ENCODE measurements at places on chromosomes 12 and 14. TPM values are rescaled to one million over a fixed set of nuclear protein-coding genes. Genes with fewer than 3 reads are reported as not detected.

DNA sequence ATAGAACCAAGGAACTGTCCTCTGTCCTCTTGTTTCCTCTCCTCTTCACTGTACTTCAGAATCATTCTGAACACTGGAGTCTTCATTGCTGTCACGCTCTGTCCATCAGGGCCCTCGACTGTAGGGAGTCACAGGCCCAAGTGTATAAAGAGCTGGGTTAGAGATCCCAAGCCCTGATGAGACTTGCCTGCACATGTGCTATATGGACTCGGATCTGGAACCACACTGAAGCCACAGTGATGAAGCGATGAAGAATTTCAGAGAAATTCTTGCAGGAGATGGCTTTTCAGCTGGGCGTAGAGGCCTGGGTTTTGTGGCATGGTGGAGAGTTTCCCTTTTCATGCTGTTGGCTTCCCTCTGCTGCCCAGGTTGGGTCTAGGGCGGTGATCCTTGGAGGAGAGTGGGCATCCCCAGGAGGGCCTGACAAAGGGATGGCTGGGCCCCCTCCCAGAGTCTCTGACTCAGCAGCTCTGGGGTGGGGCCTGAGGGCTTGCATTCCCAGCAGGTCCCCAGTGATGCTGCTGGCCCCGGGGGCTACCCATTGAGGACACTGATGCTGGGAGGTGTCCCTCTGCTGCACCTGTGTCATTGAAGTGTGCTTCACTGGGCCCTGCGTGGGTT, 39.6 kb upstream of the YY1 start:
- peaks cover under 1% of the 10 kb centered on the region for H3K4me1 ChIP-seq
- DNase-seq: no peak
- no peak overlapping the region for H3K27ac ChIP-seq
- no peaks in the 10 kb centered on the region for H3K27me3 ChIP-seq
- no peak overlapping the region for H3K4me3 ChIP-seq

GRCh38 chr14:98501836-98502235, 770.2 kb downstream of the BCL11B start:
- no peaks in the 10 kb centered on the region for H3K27me3 ChIP-seq
- no peak overlapping the region for H3K27ac ChIP-seq
- H3K4me3 ChIP-seq: no peak overlapping the region

FRMD6 gene
- total RNA-seq: 6.7 TPM

- DNase-seq: no peak
- H3K36me3 ChIP-seq: peaks cover 10% of the 10 kb centered on the region
- no peak overlapping the region for H3K4me3 ChIP-seq
- H3K27me3 ChIP-seq: no peaks in the 10 kb centered on the region
Measured at GRCh38 chr12:64756376-64756775, 2.8 kb downstream of the GNS start.

DNA sequence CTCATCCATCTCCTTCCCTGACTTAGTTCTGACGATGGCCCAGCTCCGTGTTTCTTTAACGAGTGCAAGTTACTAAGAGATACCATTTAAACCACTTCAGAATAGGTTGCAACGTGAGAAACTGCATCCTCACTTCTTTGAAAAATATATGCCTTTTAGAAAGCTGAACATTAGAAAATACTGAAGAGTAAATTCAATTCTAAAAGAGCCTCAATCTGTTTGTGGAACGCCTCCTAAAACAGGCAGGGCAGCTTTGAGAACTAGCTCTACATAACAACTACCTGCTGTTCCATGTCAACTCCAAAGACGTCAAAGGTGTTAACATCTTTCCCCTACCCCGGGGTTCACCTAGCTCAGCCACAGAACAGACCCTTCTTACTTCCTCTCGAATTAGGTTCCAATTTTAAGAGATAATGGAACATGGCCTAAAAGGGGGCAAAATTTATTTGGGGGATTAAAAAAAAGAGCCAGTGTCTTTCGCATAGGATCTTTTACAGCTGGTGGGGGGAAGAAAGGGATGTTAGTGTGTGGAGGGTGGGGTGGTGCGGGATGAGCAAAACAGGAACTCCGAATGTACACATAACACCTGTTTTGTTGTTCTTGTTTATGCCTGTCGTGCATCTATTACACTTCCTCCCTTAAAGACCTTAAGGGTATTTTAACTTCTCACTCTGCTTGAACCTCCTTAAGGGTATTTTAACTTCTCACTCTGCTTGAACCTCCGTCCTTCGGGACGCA, 3.3 kb downstream of the BHLHE41 start:
- H3K27ac ChIP-seq: peak overlapping the region; percentile 100
- H3K27me3 ChIP-seq: no peaks in the 10 kb centered on the region
- H3K4me1 ChIP-seq: peaks cover 50% of the 10 kb centered on the region
- H3K36me3 ChIP-seq: no peaks in the 10 kb centered on the region
- no peak for DNase-seq

DNA sequence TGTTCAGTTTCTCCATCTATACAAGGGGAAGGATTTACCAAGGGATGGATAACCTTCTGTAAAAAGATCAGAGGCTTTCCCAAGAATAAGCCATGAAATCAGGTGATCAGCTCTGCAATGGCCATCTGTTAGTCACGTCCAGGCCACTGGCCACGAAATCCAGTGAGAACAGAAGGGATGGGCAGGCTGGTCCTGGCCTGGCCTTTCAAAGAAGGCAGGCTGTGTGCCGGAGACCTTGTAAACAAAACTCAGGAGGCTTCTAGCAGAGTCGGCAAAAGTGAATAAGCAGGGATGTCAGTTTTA, 68.5 kb downstream of the RNF34 start:
- H3K36me3 ChIP-seq: no peaks in the 10 kb centered on the region
- H3K4me3 ChIP-seq: no peak overlapping the region
- peak overlapping the region; percentile 46 for H3K27ac ChIP-seq
- H3K27me3 ChIP-seq: no peaks in the 10 kb centered on the region
- DNase-seq: no peak
- peaks cover 11% of the 10 kb centered on the region for H3K4me1 ChIP-seq

MIS18BP1 gene
- total RNA-seq: 6.8 TPM

DNA sequence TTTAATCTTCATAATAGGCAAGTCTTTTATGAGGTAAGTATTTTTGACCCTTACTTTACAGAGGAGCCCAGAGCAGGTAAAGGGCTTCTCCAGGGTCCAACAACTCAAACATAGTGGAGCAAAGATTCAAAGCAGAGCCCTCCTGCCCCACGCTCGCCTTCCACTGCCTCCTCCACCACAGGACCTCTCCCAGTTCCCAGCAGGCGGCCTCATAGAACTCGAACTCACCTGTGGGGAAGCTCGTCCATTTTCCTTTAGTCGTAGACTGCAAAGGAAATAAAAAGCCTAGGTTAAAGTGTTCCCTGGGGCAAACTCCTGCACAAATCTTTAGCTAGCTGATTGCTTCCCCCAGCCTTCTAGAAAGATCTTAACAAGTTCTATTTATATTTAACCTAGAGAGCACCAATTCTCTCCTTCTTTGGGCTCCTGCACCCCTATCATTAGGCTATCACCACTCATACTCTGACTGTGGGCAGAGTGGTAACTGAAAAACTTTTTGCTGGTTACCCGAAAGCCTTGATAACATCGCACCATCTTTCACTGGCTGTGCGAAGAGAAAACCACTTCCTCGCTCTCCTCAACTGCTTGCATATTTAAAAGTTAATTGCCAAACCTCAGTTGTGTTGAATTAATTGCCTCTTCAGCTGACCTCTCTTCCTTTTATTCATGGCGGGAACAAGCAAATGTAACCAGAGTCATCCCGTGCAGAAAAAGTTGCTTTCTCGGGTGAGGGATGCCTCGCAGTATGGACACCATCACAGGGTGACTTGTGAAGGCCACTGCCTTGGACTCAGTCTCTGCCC, 299.6 kb downstream of the DPF3 start:
- no peak overlapping the region for H3K27ac ChIP-seq
- no peak for DNase-seq
- H3K27me3 ChIP-seq: no peaks in the 10 kb centered on the region
- no peak overlapping the region for H3K4me3 ChIP-seq
- no peaks in the 10 kb centered on the region for H3K4me1 ChIP-seq
- no peaks in the 10 kb centered on the region for H3K36me3 ChIP-seq

DNA sequence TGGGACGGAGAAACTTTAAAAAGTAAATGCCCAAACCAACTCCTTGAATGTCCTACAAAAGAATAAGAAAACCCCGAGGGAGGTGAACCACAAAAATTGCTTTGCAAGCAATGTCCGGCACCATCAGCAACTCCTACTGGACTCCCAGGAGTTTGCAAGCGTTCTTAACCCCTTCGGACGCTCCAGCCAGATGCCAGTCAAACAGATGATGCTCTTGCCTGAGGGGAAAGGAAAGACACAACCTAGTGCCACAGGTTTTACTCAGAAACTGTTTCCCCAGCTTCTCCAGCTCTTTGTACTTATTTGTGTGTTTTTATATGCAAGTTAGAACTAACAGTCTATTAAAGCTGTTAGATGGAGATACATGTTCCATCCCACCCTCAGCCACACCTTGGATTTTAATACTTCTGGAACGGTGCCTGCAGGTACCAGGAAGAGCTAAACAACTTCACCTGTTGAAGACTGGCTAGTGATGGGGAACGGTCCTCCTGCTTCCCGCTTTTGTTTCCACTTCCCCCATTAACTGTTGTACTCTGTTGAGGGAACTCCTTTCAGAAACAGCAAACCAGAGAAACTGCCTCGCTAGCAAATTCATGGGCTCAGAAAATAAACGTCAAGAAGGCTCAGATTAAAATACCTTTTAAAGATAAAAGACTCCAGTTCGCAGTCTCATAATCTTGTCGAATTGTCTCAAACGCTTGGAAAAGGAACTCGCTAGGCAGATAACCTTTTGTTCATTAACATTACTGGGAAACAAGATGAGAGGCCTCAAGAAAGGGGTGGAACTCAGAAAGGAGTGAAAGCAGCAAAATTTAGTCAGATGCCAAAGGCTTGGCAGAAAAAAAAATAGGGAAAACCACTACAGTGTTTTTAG, 1.1 kb upstream of the FERMT2 start:
- peaks cover 30% of the 10 kb centered on the region for H3K4me1 ChIP-seq
- peak overlapping the region; percentile 92 for H3K27ac ChIP-seq
- no peaks in the 10 kb centered on the region for H3K27me3 ChIP-seq
- no peaks in the 10 kb centered on the region for H3K36me3 ChIP-seq

PUS7L gene
- 2.0 TPM for total RNA-seq

CLEC6A gene
- total RNA-seq: not detected

EXOC3L4 gene
- 0.35 TPM for total RNA-seq

- DNase-seq: no peak
- H3K36me3 ChIP-seq: no peaks in the 10 kb centered on the region
- no peaks in the 10 kb centered on the region for H3K4me1 ChIP-seq
- no peaks in the 10 kb centered on the region for H3K27me3 ChIP-seq
Measured at GRCh38 chr12:13071305-13072280, 27.4 kb downstream of the FAM234B start.

NOVA1 gene
- 5.3 TPM for total RNA-seq

DNA sequence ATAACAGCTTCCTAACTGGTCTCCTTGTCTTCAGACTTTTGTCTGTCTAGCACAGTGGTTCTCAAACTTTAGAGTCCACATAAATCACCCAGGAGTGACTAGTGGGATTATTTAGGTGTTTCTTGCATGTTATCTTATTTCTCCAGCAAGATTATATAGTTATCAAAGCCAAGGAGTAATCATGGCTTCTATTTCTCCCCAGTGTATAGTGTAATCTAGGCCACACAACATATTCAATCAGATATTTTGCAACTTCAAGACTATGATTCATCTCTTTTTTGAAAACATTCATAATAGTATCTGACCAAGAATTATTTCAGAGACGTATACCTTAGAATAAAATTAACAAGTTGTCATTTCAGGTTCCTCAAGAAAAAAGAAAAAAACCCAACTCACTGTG, 131.9 kb downstream of the CEP83 start:
- no peak for DNase-seq
- no peaks in the 10 kb centered on the region for H3K4me1 ChIP-seq
- no peak overlapping the region for H3K4me3 ChIP-seq

DNA sequence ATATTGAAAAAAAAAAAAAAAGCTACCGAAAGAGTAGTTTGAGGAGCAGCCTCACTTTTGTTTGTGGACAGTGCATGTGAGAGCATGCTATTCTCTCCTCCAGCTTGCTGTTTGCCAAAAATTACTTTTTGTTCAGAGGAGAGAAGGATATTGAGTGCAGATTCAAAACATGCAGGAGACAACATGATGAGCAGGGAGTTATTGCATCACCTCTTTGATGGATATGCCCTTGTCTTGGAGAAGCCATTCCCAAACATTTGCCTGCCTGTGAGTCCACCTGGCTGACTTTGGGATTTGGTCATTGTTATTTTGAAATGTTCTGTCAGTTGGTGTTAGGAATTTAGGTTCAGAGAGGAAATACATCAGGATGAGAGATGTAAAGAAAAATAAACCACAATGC, 2.4 kb downstream of the C12orf75 start:
- H3K27ac ChIP-seq: no peak overlapping the region
- H3K4me3 ChIP-seq: no peak overlapping the region
- no peaks in the 10 kb centered on the region for H3K36me3 ChIP-seq
- no peaks in the 10 kb centered on the region for H3K27me3 ChIP-seq

DNA sequence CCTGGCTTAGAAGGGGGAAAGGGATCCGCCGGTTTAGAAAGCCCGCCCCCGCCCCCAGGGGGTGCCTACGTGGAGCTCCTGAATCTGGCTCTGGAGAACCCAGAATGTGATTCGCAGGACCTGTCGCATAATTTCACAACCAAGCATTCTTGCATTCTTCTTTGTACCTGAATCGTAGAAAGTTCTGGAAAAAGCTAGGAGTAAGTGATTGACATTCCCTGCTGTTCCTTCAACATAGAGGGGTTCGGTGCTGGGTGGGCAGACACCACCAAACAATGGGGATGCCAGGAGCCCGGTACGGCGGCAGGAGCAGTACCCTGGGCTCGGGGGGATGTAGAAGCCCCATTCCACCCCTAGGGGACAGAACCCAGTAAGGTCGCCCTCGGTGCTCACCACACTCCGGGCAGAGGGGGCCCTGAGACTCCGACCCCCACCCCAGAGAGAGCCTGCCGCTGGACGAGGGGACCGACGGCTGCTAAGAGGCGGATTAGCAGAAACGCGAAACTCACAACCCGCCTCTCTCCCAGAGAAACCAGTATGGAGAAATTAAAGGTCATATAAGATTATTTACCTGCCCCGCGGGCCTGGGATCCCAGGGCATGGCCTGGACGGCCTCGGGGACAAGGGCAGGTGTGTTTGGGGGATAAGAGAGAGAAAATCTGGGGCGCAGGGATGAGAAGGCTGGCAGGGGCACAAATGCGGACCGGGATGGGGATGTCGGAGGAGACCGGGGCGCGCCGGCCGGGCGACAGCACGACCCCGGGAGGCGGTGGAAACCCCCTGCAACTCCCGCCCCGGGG, 520 bp downstream of the CSRP2 start:
- no peaks in the 10 kb centered on the region for H3K27me3 ChIP-seq
- H3K4me1 ChIP-seq: peaks cover 13% of the 10 kb centered on the region
- peak overlapping the region; percentile 79 for H3K27ac ChIP-seq
- peak overlapping the region; percentile 73 for H3K4me3 ChIP-seq
- DNase-seq: no peak

Measured in gastrocnemius medialis (tissue), 4 donors.